ENCODE measurements at places on chromosomes 3 and 15.

GRCh38 chr15:79513417-79513816 lies 81.3 kb downstream of the MINAR1 start:
- DNase-seq = no peak

GRCh38 chr3:122299872-122300460 lies 25.1 kb upstream of the CSTA start:
- DNase-seq = no peak

- DNase-seq = no peak
Measured at GRCh38 chr3:131917006-131917405, 117.8 kb downstream of the CPNE4 start.

DNA sequence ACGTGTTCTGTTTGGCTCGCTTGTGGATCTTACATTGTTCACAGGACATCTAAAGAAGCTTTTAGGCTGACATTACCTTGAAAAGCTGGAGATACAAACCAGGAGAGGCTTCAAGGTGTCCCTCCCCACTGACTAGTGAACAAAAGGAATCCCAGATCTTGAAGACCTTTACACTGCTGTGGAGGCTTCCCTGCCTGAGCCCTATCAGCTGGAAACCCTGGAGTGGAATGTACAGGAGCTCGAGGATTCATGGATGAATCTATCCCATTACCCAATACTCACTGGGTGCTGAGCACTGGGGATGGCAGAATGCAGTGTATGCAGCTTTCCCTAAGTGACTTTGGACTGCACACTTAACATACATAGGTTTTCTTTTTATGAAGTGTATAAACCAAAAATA lies 82.3 kb upstream of the MFGE8 start:
- no peak for DNase-seq

DNA sequence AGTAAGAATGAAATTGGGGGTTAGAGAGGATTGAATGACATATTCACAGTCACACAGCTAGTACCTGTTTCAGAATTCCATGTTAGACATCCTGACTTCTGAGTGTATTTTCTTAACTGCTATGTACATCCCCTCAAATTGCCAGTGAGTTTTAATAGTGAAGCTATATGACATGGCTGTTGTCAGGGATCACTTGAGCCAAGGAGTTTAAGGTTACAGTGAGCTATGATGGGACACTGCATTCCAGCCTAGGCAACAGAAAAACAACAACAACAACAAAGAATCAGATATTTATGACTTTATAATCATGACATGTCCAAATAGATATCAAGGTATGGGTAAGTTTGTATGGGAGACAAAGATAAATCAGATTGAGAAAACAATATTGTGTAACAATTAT lies 16.6 kb downstream of the PARP15 start:
- no peak for DNase-seq

DNA sequence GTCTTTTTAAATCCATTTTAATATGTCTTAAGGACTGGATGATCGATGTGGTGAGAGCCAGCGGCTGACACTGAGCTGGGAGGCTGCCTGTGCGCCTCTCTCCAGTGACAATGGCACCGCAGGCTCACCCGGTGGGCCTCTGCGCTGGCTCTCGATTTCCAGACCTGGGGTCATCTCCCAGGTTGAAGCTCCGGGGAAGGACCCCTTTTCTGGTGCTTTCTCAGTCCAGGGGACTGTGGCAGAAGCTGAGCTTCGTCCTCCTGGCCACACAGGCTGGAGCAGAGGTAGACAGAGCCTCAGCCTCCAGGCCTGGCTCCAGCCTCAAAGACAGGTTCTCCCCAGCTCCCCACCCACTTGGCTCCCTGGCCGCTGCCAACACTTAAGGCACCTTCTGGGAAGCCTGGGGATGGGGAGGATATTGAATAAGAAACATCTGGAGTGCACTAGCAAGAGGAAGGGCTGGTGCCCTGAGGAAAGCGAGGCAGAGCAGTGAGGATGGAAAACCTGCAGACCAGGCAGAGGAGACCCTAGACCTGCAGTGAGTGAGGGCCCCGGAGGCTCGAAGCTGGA lies 154.2 kb upstream of the SMAD3 start:
- DNase-seq = no peak

DNA sequence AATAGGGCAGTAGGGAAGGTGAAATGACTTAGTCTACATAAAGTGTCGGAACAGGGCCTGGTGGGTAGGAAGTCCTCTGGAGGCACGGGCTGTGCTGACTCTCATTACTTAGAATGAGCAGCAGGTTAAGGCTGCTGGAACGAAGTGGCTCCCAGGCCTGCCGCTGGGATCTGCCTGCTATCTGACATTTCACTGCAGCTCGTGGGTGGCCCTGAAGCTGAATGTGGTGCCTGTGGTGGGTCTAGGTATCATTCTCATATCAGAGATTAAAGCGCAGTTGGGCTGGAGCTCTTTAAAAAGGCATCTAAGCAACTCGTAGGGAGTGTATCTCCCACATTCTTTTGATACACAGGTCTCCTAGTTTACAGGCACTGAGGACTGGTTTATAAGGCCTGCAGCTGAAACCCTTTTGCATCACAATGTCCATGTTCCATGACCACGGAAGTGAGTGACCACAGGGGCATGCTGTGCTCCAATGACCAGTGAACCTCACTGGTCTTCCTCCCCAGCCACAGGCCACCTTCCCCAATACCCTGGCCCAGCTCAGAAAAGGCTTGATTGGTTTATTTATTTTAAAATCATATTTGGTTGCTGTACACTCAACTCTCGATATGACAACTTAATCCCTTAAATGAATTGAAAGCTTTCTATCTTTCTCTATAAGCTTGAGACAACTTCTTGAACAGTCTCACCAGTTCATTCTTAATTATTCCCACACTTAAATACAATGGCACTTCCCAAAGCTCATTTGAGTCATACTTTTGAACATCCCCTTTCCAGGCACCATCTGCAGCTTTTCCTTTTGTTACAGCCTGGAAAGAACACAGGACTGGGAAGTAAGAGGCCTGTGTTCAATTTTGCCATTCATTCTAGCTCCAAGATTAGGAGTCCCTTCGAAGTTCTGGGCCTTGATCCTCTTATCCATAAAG lies 19.0 kb downstream of the ADAMTS9 start:
- DNase-seq = no peak

GRCh38 chr3:3107858-3108257 lies 2.3 kb downstream of the IL5RA start:
- no peak for DNase-seq

- DNase-seq = no peak
Measured at GRCh38 chr3:127493924-127494646, 96.4 kb downstream of the TPRA1 start.

GRCh38 chr3:25293736-25294135 lies 134.3 kb upstream of the RARB start:
- DNase-seq = no peak

DNA sequence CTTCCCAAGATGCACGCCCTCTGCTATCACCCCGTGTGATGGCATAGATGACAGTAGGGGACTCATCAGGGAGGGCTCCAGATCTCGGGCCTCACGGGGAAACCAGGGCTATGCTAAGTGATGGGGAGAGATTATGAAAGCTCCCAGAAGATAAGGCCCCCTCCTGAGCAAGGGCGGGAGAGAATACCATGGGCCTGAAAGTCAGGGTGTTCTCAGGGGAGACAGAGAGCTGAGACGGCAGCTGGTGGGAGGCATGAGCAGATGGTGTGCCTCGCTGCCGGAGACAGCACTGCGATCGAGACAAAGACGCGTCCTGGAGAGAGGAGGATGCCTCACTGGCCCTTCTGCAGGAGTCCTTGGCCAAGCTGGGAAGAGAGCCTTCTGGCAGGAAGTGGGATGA lies 106.5 kb upstream of the ADPGK start:
- no peak for DNase-seq

- no peak for DNase-seq
Measured at GRCh38 chr3:165778891-165779290, 58.3 kb downstream of the BCHE start.

GRCh38 chr3:16104156-16104555 lies 70.3 kb upstream of the GALNT15 start:
- DNase-seq = no peak

- DNase-seq = no peak
Measured at GRCh38 chr3:49535971-49536874, 18.1 kb upstream of the BSN start.

DNA sequence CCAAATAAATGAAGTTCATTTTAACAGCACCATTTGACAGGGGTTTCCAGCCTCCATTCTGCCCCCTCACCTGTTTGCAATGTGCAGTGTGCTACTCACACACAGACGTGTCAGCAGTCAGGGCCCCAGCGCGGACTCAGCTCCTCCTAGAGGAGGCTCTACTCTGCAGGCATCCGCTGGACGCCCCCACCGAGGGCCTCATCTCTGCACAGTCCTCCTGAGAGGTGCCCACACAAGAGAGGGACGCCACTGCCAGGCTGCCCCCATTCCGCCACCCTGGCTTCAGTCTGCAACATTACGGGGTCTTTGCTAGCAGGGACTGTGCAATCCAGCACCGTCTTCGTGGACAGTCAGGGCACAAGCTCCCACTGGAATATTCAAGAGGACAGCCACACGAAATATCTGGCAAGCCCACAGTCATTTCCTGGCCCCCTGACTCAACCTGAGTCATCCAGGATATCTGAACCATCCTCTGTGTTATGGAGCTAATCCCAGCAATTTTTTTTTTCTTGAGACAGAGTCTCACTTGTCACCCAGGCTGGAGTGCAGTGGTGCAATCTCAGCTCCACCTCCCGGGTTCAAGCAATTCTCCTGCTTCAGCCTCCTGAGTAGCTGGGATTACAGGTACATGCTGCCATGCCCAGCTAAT lies 255.0 kb downstream of the OCA2 start:
- DNase-seq = no peak

- DNase-seq = no peak
Measured at GRCh38 chr3:128316481-128316891, 150.2 kb downstream of the DNAJB8 start.

- DNase-seq = no peak
Measured at GRCh38 chr15:65942436-65942835, 73.1 kb downstream of the RAB11A start.

DNA sequence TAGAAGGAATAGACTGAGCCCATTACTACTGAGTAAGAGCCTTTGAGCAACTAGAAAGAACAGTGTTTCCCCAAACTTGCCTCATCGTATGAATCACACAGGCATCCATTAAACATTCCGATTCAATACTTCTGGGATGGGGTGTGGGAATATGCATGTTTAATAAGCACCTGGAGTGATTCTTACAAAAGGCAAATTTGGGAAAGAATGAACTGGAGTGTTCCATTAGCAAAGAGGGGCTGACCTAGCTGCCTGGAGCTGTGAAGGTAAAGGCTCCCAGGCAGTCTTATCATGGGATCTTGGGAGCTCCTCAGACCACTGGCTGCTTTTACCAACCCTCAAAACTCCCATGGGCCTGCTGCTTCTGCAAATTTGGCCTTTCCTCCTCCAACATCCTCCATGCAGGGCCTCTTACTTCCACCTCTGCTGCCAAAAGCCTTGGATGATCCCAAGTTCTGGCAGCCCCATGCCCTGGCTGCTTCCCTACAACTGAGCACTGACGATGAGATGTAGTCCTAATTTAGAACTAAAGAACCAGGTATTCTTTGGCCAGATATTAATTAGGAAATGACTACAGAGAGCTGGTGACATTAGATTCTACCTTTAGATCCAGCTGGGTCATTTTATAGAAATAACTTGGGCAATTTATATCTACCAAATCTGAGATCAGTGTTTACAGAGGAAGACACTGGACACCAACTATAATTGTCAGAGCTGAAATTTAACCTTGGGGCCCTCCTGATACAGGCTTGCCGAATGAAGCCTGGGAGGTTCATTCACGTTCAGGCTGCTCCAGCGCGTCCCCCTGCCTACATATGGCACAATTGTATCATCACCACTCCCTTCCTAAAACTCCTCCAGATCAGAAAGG lies 11.2 kb upstream of the HOMER2 start:
- DNase-seq = no peak

DNA sequence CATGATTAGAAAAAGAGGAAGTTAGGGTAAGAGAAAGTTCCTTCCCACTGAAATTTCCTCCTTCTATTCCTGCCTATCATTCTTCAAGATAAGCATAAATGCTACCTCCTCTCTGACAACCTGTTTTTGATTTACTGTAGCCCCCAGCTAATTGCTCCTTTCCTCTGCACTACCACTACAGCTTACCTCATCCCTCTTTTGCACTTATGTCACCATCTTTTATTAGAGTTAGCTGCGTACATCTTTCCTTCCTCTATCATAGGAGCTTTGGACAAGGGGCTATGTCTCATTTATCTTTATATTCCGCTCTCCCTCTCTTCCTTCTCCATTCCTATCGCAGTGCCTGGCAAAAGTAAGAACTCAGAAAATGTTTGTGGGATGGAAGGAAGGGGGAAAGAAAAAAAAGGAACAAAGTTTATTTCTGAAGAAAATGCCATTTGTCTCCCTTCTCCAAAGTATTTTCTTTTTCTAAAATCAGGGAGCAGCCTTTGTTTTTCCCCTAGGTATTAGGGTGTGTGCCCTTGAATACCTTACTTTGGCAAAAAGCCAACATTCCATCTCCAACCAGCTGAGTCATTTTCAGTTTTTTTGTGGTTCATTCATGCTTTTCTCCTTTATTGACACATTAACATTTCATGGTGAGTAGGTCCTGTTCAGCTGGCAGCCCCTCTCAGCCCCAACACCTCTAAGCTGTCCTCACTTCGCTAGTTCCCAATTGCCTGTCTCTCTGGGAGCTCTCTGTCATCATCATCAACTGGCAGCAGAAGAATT lies 87.6 kb upstream of the SOX2 start:
- DNase-seq = no peak

GRCh38 chr3:126570103-126570541 lies 11.4 kb upstream of the C3orf22 start:
- DNase-seq = no peak

DNA sequence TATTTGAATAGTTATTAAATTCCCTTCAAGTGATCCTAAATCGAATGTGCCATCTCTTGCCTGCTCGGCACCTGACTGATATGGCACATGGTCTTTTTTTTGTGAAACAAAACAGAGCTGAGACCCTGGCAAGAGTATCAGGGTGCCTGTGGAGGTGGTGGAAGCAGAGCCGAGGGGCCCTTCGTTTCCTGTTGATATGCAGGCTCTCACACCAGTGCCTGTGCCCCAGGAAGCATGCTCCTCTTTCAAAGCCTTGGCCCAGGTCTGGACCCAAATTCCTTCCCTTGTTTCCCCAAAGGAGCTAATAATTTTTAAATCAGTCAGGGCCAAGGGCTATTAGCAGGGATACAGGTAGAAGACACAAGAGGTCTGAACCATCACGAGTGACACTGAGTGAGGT lies 21.5 kb upstream of the MRPS22 start:
- DNase-seq = no peak

DNA sequence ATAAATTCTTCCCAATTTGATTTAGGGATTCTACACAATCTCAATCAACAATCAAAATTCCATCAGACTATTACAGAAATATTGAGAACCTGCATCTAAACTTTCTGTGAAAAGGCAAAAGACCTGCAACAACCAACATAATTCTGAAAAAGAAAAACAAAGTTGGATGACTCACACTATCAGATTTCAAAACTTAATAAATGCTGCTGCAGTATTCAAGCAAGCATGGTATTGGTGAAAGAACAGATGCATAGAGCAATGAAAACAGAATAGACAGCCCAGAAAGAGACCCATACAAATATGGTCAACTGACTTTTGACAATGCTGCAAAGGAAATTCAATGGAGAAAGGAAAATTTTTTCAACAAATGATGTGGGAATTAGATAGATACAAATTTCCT lies 477.1 kb upstream of the NR2F2 start:
- DNase-seq = no peak

Measured in activated naive CD4-positive, alpha-beta T cell (primary cell).